Anterior cingulate cortex (tissue), 58 donors: ENCODE measurements at places on chromosomes 6 and 20.

DNA sequence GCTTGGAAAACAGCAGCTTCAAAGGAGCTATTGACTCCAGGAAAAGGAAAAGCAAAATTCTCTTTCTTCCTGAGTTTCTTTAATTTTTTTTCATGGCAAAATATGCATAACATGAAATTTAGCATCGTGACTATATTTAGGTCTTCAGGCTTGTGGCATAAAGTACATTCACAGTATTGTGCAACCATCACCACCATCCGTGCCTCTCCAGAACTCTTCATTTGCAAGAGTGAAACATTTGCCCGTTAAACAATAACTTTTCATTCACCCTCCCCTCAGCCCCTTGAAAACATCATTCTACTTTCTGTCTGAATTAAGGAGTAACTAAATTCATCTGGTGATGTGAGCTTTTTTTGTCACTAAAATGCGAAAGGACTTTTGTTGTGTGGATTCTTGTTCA is 251.7 kb downstream of the PHACTR1 start:
- DNase-seq: no peak

GRCh38 chr6:39518221-39518620 is 195.7 kb upstream of the KCNK16 start:
- DNase-seq: no peak

GRCh38 chr20:20487811-20488210 is 119.9 kb downstream of the INSM1 start:
- no peak for DNase-seq

- DNase-seq: no peak
Measured at GRCh38 chr6:8110725-8111124, 8.4 kb upstream of the EEF1E1 start.

GRCh38 chr6:111624401-111625098 is 18.9 kb upstream of the TRAF3IP2 start:
- no peak for DNase-seq

DNA sequence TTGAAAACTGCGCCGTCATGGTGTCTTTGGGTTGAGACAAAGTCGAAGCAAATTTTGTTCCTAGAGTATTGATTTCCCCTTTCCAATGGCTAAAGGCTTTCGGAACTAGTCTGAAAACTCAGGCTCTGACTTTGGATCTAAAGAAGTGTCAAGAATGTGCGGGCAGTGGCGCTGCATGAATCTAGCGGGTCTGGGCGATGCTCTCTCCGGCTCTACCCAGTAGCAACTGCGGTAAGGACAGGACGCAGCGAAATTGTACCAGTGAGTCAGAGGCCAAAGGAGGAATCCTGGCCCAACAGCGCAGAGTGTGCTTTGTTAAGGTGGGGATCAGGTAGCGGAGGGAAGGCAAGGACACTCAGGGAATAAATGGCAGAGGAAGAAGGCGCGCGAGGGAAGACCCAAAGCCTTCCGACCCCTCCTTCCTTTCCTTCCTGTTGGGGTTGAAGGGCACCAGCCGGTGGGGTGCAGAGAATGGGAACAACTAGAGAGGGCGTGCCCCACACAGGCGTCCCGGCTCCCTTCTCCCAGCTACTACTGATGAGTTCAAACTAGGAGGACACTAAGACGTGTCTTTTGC is 32.1 kb downstream of the HLA-F start:
- DNase-seq: no peak

GRCh38 chr6:110232450-110232849 is 52.2 kb downstream of the CDC40 start:
- DNase-seq: no peak

- DNase-seq: no peak
Measured at GRCh38 chr6:2387445-2387844, 142.0 kb upstream of the GMDS start.

- no peak for DNase-seq
Measured at GRCh38 chr6:82608781-82609180, 245.2 kb downstream of the TPBG start.

DNA sequence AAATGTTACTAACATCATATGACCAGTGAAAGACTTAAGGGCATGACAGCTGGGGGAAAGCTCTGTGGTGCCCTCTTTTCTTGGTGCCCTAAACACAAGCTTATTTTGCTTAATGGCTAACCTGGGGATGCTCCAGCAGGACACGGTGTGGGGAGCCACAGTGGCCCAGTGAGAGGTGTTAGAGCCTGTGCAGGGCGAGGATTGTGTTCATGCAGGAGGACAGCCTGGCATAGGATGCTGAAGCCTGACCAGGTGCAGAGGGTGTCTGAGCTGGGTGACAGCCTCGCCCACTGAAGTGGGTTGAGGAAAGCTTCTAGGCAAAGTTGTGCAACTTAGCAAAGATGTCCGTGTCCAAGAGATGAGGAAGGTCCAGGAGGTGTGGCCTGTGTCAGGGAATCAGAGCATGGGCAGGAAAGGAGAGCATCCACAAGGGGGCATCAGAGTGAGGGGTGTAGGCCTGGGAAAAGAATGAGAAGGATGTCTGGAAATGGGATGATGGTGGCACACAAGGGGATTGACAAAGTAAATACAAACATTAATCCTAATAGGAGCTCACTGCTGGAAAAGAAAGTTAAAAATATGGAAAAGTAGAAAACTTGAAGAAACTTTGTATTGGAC is 33.9 kb downstream of the SLC17A4 start:
- no peak for DNase-seq

DNA sequence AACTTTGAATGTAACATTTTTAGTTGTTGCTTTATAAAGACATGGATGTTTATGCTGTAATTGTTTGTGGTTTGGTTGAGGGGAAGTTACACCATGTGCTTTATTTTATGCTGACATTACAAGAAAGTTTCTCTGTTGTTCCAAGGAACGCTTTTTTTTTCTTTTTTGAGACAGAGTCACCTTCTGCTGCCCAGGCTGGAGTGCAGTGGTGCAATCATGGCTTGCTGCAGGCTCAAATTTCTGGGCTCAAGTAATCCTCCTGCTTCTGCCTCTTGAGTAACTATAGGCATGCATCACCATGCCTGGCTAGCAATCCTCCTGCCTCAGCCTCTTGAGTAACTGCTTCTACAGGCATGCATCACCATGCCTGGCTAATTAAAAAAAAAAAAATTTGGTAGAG is 21.0 kb upstream of the IFNGR1 start:
- no peak for DNase-seq

GRCh38 chr20:57828696-57829095 is 118.9 kb upstream of the PMEPA1 start:
- no peak for DNase-seq

DNA sequence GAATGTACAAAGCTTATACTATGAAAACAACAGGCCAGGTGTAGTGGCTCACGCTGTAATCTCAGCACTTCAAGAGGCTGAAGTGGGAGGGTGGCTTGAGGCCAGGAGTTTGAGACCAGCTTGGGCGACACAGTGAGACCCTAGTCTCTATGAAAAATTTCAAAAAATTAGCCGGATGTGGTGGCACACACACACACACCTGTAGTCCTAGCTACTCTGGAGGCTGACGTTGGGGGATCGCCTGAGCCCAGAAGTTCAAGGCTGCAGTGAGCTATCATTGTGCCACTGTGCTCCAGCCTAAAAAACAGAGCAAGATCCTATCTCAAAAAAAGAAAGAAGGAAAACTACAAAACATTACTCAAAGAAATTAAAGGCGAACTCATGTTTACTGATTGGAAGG is 7.3 kb upstream of the ASF1A start:
- no peak for DNase-seq

- no peak for DNase-seq
Measured at GRCh38 chr6:47743744-47744143, 38.1 kb upstream of the OPN5 start.

DNA sequence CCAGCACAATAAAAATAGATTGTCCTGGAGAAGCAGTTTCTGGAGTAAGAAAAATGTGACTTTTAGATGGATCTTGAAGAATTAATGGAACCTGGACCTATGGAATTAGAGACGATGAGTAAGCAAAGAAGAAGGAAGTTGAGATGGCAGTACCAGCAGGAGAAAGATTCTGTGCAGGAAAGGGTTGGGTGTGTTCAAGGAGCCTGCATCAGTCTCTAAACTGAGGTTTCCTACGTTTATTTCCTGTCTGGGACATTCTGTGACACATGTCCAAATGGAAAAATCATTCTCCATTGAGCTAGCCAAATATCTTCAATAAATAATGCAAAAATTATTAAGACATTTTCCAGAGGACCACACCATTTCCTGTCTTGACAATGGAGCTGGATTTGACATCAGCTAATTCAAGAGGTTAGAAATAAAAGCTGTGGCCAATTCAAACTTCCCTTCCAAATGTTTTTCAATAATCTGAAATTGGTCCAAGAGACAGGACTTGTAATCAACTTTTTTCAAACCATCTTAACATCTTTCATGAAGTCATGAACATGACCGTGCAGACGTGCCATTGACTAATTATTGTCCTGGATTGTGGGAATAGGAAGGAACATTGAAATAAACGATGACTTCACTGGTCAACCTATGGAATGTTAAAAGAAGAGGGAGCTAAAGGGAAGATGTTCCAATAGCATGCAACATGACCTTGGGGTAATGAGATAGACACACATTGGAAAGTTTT is 198.3 kb downstream of the ZNF217 start:
- no peak for DNase-seq

GRCh38 chr6:2819978-2820377 is 21.7 kb downstream of the SERPINB1 start:
- no peak for DNase-seq

DNA sequence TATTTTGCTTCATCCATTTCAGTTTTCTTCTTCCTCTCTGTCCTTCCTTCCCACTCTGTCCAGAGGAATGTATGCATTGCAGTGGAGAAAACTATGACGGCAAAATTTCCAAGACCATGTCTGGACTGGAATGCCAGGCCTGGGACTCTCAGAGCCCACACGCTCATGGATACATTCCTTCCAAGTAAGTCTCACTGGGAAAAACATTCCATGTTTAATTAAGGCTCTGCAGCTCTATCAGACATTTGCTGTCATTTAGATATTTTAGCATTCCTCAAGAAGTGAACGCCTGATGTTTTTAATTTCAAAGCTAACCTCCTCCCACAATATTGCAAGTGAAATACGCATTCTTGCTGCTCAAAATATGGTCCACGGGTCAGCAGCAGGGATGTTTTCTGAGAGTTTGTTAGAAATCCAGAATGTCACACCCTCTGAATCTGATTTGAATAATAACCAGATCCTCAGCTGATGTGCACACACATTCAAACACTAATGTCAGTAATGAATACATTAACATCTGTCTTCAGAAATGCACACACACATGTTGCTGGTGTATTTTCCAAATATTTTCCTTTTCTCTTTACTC is 12.8 kb downstream of the PLG start:
- DNase-seq: no peak

DNA sequence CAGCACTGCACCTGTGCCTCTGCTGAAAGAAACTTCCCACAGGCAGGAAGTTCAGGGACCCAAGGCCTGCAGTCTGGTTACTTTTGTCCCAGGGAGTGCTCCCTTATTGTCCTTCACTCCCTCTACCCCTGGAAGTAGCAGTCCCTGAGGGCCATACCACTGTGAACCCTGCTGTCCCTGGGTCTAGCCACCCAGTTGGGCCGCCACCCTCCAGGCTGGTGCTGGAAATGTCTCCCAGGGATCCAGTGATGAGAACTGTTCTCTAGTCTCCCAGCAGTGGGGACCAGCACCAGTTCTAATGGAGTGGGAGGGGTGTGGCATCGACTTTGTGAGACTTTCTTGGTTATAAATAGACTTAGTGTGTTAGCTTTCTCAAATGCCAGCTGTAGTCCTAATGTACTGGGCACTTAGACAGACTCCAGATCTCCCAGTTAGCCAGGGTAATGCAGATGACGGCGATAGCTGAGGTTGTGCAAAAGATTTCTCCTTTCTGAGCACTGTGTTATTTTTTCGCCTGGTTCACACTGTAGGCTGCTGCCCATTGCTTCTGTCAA is 462.5 kb downstream of the CDH26 start:
- no peak for DNase-seq

GRCh38 chr6:8657522-8657921 is 222.2 kb upstream of the SLC35B3 start:
- no peak for DNase-seq

- no peak for DNase-seq
Measured at GRCh38 chr20:21529863-21530262, 16.0 kb upstream of the NKX2-2 start.

GRCh38 chr6:168852376-168852884 is 401.2 kb downstream of the THBS2 start:
- DNase-seq: no peak

DNA sequence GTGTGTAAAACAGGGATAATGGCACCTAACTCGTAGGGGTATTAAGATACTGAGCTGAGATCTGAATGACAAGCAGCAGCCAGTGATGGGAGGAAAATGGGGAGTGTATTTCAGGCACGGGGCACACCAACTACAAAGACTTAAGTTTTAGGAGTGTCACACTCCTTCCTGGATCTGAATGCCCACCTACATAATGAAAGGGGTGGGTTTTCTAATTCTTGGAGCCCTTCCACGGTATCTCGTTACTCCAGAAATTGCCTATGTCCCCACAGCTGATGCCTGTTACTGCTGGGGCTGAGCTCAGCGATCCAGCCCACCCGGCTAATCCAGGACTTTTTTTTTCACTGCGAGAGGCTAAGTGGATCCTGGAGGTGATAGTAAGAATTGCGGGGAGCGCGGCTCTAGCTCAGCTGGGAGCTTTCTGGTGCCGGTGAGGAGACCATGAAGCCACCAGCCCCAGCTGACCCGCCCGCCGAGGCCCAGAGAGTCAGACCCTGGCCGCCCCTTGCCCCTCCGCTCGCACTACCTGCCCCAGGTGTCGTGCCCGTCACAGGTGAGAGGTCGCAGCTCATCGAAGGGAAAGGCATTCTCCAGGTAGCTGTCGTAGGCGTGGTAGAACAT is 727 bp downstream of the EDEM2 start:
- no peak for DNase-seq

- DNase-seq: no peak
Measured at GRCh38 chr20:51667491-51667890, 100.7 kb downstream of the ATP9A start.

DNA sequence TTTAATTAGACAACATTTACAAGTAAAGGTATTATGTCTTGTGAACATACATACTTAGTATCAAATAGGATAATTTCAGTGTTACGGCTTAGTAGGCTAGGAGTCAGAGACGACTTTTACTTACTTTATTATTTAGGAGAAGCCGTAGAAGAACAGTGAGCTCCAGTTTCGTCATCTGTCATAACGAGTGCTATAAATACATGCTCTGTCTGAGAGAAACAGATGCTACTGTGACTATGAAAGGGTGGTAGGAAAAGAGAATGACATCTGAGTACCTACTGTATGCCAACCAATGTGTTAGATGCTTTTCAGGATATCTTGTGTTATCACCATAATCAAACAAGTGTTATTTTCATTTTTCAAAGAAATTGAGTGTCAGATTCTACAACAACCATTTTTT is 119.0 kb downstream of the EYA4 start:
- no peak for DNase-seq

DNA sequence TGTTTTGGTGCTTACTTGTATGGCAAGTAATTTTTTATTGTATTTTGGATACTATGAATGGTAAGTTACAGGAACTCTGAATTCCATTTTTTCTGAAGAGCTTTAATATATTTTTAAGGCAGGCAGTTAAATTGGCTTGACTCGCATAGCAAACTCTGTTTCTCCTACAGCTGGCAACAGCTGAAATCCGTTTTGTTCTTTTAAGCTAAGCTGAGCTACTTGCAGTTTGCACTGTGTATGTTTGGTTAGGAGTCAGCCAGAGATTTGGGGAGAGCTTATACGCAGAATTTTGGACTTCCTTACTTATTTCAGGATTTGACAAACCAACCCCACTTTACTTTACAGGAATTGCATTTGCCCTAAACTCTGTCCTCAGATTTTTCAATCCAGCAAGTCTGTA is 179.1 kb downstream of the COL19A1 start:
- DNase-seq: no peak
